ENCODE measurements at places on chromosomes 3 and 15.

DNA sequence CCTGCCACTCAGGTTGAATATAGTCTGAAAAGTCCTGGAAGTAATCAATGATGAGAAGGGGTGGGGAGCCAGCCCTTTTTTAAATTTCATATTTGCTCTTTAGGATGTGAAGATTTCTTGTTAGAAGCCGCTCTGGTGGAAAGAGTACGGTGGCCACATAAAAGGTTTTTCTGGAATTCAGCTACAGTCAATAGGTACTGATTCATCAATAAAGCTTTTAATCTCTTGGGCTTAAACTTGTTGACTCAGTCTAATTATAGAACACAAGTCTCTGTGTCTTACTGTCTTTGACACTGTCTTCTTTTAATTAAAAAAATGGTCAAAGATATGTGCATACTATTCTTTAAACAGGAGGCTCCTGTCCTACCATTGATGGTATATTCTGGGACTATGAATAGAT is 99.9 kb upstream of the TP63 start:
- DNase-seq: no peak

DNA sequence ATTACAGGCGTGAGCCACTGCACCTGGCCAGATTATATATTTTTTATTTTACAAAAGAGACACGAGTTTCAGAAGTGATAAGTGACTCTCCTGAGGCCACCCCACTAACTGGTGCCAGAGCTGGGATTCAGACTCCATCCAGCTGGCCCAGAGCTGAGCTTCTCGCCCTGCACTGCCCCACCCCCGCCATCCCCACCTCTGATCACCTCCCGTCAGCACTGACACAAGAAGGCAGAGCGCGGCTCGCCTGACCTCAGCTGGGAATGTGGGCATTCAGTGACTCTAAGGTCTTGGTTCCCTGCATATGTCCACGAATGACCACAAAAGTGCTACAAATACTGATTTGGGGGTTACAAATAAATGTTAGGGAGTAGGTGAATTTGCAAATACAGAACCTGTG is 56.1 kb upstream of the GALNT15 start:
- no peak for DNase-seq

DNA sequence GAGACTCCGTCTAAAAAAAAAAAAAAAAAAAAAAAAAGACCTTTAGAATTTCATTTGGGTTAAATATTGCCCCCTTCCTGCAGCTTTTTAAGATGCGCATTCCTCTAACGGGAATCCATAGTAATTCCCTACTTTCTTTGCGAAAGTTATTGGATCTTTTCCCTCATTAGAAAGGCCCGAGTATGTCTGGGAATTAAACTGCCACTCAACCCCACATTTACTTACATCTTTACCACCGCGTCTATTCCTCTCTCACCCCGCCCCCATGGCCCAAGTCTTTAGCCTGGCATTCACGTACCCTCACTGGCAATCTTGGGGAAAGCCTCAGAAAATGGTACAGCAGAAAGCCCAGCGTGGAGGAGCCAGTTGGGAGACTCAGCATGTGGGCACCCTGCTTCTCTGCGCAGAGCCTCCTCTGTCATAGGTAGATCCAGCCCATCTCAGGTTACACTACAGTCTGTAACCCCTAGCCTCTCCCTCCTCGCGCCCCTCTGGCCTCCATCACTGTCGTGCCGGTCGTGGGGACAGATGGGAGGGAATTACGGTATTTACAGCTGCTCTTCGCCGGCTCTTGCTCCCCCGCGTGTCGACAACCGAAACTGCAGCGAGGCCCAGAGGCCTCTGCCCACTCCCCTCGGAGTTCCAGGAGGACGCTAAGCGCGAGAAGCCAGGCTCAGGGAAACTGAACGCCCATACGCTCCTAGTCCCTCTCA is 6.4 kb upstream of the ANKDD1A start:
- peak; percentile 59 for DNase-seq

DNA sequence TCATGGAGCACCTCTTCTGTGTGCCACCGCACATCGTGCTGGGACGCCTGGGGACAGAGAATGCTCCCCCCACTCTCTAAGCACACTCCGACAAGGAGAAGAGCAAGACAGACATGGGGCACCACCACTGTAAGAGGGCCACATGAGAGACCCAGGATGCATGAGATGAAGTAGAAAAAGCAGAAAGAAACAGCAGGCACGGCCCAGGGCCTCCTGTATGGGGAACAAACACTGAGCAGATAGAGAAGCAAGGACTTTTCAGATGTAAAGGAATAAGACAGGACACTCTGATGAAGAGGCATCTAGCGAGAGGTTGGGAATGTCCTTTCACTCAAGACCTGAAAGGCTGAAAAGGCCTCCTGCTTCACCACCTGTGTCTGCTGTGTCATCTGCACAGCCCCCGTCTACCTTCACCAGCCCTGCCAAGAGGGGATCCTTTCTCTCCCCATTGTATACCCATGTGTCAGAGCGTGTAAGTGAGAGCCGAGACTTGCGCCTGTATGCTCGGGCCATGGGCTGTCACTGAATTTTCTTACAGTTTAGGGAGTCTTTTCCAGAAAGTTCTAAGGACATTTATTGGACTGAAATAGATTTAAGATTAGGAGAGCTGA is 125.6 kb downstream of the LRRK1 start:
- DNase-seq: no peak

DNA sequence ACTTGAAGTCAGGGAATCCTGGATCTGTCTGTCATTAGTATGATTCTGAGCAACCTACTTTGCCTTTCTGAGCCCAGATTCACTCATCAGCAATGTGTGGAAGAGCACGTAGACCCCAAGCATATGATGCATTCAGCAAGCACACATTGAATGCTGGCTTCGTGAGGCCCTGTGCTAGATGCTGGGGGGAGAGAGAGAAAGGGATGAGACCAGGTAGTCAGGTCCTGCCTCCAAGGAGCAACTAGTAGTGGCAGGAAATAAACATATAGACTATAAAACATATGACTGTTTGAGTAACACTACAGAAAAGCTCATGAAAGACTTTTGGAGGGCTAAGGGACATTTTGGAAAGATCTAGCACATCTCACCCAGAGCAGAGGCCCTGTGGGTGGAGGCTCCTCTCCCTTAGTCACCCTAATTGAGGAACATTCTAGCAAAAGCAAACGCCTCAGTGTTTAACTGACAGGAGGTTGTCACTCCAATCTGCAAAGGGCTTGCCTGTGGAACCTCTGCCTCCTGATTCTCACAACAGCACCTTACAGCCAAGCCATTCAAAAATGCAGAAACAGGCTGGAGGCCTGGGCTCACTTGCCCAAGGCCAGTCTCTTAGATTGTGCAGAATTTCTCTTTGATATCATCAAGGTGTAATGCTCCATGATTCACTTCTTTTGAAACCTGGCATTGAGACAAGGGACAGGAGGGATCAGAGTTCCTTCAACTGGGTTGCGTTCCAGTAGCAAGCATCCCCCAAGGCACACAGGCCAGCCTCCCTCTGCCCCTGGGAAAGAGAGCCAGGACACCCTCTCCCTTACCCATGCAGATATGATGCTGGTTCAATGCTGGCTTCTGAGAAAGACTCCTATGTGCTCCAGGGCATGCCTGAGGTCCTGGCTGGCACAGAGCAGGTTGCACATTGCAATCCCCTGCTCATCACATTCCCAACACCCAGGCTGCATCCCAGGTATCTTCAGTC is 26.1 kb downstream of the STARD5 start:
- no peak for DNase-seq

DNA sequence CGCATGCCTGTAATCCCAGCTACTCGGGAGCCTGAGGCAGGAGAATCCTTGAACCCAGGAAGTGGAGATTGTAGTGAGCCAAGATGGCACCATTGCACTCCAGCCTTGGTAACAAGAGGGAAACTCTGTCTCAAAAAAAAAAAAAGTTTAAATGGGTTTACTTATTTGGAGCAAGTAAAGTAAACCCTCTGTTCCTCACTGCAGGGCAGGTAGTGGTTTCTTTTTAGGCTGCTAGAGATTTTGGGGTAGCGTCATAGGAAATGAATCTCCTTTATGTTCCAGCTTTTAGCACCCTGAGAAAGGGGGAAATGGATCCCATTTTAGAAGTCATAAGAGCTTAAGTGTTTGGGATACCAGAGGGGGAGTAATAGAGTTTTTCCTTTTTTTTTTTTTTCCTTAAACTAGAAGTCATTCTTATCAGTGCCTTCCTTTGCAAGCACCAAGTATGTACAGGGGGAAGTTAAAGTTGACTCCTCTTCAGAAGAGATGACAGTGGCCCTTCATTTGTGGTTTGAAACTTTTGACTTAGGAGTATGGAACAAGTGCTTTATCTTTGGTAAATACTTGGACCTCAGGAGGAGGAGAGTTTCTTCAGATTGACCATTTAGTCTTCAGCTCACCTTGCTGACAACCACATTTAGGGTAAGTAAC is 8.0 kb downstream of the PXK start:
- DNase-seq: no peak

GRCh38 chr3:53195602-53196574 is 34.9 kb downstream of the PRKCD start:
- DNase-seq: peak; percentile 47

- peak; percentile 67 for DNase-seq
Observed at GRCh38 chr3:139353920-139354556, 10.2 kb downstream of the MRPS22 start.

Data from HT-29 (cell line).